ENCODE measurements at places on chromosomes 2 and 18.

DNA sequence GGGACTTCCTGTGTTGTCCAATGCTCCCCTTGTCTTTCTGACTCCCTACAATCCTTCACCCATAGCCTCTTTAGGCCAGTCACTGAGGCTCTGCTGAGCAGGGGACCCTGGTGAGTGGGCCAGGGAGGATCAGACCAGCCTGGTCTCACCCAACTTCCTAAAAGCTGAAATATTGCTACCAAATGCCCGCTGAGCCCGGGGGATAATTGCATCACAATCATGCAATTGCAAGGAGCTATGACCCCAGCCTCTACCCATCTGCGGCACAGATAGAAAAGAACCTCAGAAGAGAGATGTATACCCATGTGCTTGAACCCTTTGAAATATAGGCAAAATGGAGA, 3.7 kb upstream of the SP100 start:
- no peak for DNase-seq

- DNase-seq, result no peak
These were observed 100.2 kb downstream of the PID1 start for GRCh38 chr2:229170916-229171315.

DNA sequence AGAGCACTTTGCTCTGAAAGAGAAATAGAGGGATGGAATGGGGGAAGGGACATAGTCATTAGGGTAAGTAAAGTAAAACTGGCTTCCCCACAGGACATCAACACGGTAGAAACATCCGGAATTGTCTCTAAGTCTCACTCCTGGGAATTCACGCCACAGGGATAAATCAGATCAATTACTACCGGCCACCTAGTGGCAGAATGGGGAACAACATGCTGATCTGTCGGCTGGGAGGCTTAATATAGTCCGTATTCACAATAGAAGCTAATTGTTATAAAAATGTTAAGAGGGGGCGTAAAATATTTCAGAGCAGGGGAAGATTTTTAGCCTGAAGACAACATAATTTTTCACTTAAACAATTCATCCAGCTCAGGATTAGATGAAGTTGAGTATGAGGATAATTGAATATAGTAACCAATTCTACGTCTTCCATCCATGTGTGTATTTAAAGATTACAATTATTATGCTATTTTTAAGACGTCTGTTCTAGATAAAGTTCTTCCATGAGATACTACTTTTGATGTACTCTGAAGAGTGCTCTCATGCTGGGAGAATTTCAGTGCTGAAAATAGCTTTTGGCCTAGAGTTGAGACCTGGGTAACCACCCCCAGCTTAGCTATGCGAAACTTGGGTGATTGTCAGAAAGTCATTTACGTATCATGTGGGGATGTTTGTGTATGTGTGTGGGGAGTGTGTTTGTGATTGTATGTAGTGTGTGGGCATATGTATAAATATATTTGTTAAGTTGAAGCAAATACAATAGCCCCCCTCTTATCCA, 65.7 kb downstream of the LRRTM1 start:
- no peak for DNase-seq

DNA sequence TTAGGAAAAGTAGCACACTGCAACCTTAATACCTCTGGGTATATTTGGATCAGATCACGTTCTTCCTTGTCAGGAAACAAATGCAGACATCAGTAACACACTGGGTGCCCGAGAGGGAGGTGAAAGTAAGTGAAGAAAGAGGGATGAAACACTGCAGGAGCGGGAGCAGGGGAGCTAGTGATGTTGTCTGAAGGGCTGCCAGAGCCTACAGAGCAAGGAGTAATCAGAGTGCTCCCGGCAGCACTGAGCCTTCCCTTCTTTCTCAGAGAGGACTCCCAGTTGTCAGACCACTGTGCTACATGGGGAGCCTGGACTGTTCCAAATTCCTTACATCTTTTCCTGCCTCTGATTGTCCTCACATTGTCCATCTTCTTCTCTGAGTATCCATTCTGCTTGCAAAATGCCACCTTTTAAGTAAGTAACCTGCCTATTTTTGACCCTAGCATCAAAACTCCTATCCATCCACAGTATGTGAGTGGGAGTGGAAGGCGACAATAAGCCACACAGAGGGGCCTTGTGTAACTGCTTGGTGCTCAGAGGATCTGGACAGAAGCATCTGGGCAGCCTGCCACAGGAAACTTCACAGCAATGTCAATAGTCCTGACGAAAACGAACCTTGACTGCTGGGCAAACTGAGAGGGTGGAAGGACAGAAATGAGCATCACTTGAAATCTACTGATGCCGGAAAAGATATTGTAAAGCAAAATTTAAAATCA, 10.8 kb upstream of the NAB1 start:
- no peak for DNase-seq

DNA sequence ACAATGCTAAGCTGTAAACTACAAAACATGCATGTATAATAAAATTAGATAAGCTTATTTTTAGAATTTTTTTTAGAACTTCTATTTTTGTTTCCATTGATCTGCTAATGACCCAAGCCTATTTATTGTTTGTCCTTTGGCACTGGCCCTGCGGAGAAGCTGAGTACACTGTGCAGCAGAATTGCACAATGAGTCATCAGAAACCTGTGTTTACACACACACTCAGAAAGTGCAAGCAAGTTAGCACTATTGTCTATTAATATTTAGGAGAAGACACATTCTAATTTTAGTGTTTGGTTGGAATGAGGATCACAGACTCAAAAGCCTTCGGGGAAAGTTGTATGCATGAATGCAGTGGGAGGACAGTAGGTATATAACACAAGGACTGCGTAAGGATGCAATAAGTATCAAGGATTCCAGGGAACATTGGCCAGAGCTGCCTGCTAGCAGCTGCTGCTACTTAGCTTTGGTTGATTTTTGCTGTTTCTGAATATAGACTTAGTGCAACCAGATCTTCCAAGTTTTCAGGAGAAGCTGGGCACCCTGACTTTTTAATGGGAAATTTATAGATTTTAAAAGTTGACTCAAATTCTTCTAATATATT, 128.2 kb downstream of the KCNH7 start:
- no peak for DNase-seq

- DNase-seq, result no peak
These were observed 791 bp upstream of the CYRIA start for GRCh38 chr2:16666449-16666801.

- no peak for DNase-seq
These were observed 181.4 kb downstream of the TMEM18 start for GRCh38 chr2:495745-496275.

DNA sequence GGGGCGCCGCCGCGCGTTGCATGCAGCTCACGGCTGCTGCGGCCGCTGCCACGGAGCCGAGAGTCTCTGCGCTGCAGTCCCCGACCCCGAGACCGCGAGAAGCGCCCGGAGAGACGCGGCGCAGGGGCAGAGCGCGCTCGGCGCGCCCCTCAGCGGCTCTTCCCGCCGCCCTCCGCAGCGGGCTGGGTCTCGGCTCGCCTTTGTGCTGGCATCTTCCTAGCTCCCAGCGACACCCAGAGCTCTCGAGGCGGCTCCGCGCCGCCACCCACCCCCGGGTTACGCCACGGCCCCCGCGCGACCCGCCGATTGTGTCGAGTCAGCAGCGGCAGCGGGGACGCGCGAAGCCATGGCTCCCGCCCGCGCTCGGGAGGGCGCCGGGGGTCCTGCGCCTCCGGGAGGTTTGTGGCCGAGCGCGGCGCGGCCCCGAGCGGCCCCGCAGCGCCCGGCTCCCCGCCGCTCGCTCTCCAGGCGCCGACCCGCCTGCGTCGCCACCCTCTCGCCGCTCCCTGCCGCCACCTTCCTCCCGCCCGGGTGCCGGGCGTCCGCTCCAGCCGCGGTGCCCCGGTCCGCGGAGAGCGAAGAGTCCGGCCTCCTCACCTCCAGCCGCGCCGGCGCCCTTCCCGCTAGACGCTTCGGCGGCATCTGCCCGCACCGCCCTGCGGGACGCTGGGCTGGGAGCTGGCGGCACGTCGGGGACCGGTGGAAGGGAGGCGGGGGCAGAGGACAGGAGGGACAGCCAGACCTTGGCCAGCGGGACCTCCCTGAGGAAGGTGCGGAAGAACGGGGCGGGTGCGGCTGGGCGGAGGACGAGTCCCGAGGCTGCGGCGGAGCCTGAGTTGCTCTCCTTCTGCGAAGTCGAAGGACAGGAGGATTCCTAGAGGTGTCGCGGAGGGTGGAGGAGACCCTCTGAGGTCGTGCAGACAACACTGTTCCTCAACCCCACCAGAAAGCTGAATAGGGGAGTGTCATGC, 46.3 kb upstream of the CCDC150 start:
- DNase-seq, result no peak

- DNase-seq, result no peak
These were observed 8.3 kb downstream of the DDX1 start for GRCh38 chr2:15599994-15600393.

DNA sequence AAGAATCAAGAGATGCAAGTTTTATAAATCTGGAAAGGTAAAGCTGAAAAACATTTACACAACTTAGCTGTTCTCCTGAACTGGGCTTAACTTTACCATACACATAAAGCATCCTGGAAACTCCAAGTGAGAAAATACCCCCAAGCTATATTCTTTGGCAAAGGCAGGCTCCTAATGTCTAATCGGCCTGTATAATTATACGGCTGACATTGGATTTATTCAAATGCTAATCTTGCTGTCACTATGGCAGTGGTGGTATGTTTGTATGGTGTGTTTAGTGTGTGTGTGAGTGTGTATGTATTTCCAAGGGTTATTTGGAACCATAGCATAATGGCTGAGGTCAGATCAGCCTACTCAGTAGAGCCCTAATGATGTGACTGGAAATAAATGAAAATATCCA, 1031.8 kb upstream of the ZEB2 start:
- DNase-seq, result no peak

DNA sequence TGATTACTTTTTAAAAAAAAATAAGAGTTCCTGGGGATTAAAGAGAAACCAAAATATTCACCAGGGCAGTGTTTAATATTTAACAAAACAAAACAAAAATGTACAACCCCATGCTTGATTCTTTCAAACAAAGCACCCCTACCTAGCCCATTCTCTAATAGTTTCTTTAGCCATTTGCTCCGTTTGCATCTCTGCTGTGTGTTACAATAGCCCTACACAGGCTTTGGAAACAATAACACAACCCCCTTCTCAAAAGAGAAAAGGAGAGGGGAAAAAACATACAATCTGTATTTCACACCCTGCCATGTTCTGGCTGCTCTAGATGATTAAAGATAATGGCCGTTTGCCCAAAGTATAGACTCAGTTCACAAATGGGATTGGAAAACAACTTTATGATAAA, 302.9 kb downstream of the CPS1 start:
- no peak for DNase-seq

DNA sequence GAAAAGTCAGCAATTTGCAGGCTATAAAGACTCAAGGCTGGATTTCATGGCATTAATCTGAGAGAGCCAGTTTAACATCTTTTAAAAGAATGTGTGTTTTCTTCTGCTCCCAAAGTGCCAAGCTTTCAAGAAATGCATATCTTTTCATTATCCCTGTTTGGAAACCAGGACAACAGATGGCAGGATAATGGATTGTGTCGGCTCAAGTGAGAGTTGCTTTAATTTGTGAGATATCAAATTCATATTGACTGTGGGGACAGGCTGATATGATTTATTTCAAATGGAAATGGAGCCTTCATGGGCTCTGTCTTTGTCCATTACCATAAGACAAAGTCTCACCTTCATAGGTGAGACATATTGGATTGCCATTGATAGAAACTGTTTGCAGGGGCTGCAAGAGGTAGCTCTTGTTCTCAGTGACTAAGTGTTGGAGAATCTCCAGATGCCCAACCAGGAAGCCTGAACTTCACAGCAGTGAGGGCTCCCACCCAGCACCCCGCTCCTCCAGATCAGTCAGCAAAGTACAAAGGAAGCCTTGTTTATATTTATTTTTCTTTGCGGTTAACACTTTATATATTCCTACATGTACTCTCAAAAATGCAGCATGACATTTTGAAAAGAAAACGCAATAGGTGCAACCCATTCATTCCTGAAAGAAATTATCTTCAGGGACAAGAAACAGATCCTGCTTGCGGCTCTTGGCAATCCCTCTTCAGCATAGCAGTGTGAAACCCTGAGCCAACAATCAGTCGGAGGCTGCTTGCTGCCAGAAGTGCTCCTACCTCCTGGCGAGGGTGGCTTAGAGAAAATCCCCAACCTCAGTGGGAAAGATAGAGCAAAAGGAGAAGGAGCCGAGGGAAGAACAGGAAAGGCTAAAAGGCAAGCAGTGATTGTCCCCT, 65.8 kb upstream of the ATL2 start:
- no peak for DNase-seq

- DNase-seq, result no peak
These were observed 214.7 kb downstream of the TGIF1 start for GRCh38 chr18:3664563-3665178.

- no peak for DNase-seq
These were observed 56.1 kb downstream of the FARP2 start for GRCh38 chr2:241412144-241412543.

- DNase-seq, result no peak
These were observed 208.1 kb downstream of the NCKAP5 start for GRCh38 chr2:133360190-133360589.

DNA sequence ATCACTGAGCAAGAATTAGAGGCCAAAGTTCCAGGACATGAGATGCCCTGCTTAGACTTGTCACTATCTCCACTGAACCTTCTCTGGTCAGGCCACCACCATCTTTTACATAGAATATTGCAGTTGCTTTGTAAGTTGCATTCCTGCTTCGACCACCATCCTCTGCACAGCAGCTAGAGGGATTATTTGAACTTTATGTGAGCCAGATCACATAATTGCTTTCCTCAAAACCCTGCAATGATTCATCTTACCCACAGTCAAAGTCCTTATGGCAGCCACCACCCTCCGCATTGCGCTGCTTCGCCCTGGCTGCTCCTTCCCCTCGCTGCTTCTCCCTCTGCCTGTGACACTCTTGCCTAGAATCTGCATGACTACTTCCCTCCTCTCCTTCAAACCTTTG, 111.3 kb downstream of the EML6 start:
- no peak for DNase-seq

- DNase-seq, result no peak
These were observed 276.7 kb upstream of the STON1 start for GRCh38 chr2:48253301-48253700.

GRCh38 chr18:76524477-76524876, 29.4 kb upstream of the ZNF516 start:
- DNase-seq, result no peak

- no peak for DNase-seq
These were observed 57.5 kb downstream of the CXCR4 start for GRCh38 chr2:136060416-136060815.

- no peak for DNase-seq
These were observed 128.6 kb downstream of the MSTN start for GRCh38 chr2:189933911-189934399.

DNA sequence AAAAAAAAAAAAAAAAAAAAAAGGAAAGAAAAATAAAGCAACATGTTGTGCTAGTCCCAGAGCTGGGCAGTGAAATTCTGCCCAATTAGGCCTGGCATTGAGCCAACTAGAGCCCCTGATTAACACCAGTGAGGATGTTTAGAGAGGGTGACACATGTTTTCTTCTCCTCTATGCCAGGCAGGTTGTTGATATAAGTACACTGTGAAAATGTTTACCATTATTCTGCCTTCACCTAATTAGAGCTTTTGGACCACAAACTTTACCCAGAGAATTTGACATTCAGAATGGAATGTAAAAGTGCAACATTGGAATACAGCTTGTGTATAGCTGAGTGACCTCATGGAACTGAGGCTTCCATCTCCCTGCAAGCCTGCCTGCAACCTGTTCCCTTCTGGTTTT, 95.9 kb upstream of the MSH2 start:
- no peak for DNase-seq

GRCh38 chr2:215668378-215668775, 232.5 kb upstream of the FN1 start:
- DNase-seq, result no peak
